ENCODE measurements at places on chromosomes 13 and 19.

DNA sequence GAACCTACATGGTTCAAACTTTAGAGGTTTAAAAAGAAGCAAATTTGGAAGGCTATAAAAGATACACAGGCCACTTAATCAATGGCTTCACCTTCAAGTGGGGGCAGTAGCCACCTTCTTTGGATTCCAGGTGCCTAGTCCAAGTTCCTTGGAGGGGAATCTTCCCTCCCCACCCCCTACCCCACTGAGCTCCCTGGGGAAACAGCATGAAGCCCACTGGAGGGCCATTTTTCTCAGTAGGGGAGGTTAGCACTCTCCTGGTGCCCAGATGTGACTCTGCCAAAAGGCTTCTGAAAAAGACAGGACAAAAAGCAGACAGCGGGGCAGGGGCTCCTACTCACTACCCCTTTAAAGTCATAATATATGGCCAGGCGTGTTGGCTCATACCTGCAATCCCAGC, 93.9 kb downstream of the KCTD15 start:
- no peak for DNase-seq

GRCh38 chr13:60369242-60369641, 27.8 kb upstream of the TDRD3 start:
- no peak for DNase-seq

GRCh38 chr19:15479391-15480345, at the start of gene PGLYRP2:
Gene PGLYRP2, minus strand, starts transcription at chr19:15479501. Its CDS starts 130 bp downstream, at chr19:15479371.
- DNase-seq, result no peak

- DNase-seq, result no peak
Measured at GRCh38 chr13:75186379-75186778, 295.6 kb downstream of the TBC1D4 start.

GRCh38 chr19:6906559-6907060, 19.2 kb downstream of the ADGRE1 start:
- DNase-seq, result no peak

GRCh38 chr19:50534478-50534877, 20.8 kb upstream of the ASPDH start:
- no peak for DNase-seq

GRCh38 chr19:8615813-8616596, 5.5 kb upstream of the ADAMTS10 start:
- peak; percentile 45 for DNase-seq

All from activated T-cell treated with anti-CD3 and anti-CD28 coated beads for 4 hours (primary cell).